ENCODE measurements at places on chromosomes 5 and 9.

- DNase-seq, result no peak
Measured at GRCh38 chr5:116371935-116372334, 202.7 kb downstream of the SEMA6A start.

GRCh38 chr5:144130306-144130705 lies 40.2 kb downstream of the YIPF5 start:
- DNase-seq, result no peak

- DNase-seq, result no peak
Measured at GRCh38 chr5:68352166-68352565, 136.6 kb downstream of the PIK3R1 start.

DNA sequence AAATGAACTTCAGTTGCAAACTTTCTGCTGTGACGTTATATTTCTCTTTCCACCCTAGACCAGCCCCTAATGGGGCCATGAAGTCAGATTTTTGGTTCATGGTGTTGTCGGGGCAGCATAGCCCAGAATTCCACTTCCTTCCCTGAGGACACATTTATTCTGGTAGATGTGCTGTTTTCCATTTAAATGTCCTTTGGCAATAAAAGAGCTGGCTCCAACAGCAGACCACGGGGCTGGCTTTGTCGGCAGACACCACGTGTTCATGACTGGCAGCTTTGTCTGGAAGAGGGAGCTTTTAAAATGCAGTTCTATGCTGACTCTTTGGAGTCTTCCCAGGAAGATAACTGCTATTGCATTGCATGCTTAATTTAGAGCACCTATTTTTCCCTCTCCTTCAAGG lies 17.6 kb upstream of the LCP2 start:
- no peak for DNase-seq

GRCh38 chr5:172603251-172603806 lies 37.7 kb upstream of the NEURL1B start:
- DNase-seq, result no peak

Measured in activated CD4-positive, CD25-positive, alpha-beta regulatory T cell treated with anti-CD3 and anti-CD28 coated beads, Interleukin-2, amount 50 U/mL, for 16 hours (primary cell).